ENCODE measurements at places on chromosomes 13 and 19.

DNA sequence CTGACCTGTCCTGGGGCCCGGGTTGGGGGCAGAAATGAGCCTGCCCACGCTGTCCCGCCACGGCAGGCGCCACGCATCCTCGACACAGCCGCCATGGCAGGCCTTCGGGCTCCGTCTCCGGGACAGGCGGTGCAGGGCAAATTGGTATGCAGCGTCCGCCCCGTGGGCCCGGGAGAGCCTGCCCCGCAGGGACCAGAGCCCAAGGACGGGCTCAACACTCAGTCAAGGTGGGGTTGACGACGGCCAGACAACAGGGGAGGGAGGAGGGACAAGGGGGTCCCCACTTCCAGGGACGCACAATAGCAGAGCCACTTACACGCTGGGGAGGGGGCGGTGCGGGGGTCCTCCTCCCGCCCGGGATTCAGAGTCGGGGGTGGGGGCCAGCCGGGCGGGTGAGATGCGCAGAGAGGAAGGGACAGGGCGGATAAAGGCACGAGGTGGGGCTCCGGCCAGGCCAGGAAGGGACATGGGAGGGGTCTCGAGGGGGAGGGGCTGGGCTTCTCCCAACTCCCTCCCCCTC is 1.2 kb downstream of the CTXN1 start:
- DNase-seq: no peak

GRCh38 chr13:114115191-114115671 is 17.2 kb downstream of the RASA3 start:
- DNase-seq: no peak

- DNase-seq: no peak
Observed at GRCh38 chr13:44768239-44768638, 192.1 kb upstream of the TSC22D1 start.

DNA sequence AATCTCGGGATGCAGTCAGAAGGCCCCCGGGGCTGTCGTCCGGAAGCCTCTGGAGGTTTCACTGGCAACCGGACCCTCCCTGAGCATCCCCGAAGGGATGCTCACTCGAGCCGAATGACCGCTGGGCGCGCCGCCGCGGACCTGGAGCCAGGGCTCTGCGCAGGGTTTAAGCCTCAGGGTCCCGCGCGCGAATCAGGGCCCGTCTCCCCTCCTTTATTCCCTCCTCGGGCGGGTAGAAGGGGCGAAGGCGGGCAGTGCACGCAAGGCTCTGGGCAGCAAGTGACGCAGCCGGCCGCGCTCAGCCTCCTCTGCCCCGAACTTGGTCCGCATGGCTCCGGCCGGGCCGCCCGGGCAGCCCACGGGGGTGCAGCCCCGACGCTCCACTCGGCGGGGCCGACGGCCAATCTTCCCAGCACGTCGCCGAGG is 572 bp downstream of the SHISA2 start:
- DNase-seq: no peak

DNA sequence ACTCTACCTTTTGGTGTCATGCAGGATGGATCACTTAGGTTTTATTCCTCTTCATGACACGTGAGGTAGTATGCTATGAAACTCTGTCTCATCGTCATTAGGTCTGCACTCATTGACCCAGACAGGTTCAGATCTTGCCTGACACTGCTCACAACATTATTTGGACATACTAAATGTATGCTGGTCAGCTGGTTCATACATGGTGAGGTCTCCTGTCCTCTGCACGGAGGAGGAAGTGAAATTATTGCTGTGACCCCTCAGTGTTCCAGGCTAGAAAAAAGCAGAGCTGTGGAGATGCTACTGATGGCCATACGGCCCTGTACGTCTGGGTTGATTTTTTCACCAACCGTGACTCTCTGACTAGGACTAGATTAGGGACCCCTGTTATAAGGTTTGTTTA is 35.8 kb downstream of the LATS2 start:
- no peak for DNase-seq

DNA sequence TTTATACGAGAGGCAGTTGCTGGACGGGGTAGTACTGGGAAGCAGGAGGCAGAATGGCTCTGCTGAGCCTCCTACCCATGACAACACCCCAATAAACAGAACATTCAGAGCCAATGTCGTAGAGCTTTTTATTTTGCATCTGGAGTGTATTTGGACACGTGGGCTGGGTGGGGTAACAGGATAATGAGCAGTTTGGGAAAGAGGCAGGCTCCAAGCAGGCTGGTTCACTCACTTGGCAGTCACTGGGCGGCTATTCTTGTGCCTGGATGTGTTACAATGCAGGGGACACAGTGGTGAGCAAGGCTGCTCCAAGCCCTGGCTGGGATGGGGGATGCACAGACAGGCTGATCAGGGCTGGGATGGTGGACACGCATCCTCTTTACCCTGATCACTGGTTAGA is 9.5 kb downstream of the ACTMAP start:
- DNase-seq: no peak

DNA sequence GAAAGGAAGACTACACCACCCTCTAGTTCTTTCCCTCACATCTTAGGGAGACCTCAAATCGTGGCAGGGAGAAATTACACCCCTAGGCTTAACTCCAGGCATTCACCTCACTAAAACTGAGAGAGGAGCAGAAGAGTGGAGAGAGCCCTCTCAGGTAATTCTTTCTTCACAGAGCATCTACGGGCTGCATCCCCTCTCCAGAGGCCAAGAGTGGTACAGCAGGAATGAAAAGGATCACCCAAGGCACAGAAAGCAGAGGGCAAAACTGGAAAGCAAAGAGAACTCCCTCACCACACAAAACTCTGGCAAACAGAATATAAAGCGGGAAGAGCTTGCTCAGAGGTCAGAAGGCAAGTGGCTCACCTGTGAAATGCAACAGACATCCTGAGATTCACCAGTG is 661.2 kb downstream of the TBC1D4 start:
- DNase-seq: no peak

- DNase-seq: no peak
Observed at GRCh38 chr19:12838886-12839756, 806 bp downstream of the MAST1 start.

GRCh38 chr13:48210178-48210577 is 22.8 kb upstream of the ITM2B start:
- peak; percentile 23 for DNase-seq

DNA sequence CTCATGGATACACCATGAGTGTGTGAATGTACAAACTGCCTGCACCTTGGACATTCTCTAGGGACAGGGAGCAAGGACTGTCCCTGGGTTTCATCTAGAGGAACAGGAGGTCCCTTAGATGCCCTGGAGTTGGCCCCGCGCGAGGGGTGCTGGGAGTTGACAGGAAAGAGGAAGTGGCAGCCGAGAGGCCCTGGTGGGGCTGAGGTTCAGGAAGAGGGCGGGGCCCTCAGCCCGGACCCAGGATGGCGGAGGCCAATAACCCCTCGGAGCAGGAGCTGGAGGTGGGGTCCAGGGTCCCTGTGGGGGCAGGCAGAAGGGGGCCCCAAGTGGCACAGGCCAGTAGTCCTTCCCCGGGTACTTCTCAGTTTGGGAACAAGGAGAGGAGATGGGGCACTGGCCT is 6.9 kb downstream of the PKN1 start:
- no peak for DNase-seq

- DNase-seq: no peak
Observed at GRCh38 chr19:29292153-29292552, 79.2 kb upstream of the UQCRFS1 start.

- no peak for DNase-seq
Observed at GRCh38 chr13:25167382-25168174, 4.5 kb downstream of the AMER2 start.

- no peak for DNase-seq
Observed at GRCh38 chr19:16113727-16114126, 2.0 kb downstream of the RAB8A start.

DNA sequence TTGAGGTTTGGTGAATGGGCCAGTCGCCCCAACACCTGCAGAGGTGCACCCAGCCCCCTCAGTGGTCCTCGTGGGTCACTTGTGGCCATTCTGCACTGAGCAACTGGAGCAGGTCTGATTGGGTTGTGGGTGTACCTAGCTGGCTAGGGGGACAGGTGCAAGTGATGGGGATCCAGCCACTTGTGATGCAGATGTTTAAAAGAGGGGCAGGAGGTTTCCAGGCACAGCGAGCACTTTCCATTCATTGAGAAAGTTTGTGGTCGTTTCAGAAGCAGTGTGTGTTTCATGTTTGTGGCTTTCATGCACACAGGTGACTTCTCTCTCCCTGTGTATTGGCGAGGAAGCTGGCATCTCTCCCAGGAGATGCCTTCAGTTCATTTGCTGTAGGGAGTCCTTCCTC is 34.7 kb downstream of the TSSK6 start:
- DNase-seq: no peak

DNA sequence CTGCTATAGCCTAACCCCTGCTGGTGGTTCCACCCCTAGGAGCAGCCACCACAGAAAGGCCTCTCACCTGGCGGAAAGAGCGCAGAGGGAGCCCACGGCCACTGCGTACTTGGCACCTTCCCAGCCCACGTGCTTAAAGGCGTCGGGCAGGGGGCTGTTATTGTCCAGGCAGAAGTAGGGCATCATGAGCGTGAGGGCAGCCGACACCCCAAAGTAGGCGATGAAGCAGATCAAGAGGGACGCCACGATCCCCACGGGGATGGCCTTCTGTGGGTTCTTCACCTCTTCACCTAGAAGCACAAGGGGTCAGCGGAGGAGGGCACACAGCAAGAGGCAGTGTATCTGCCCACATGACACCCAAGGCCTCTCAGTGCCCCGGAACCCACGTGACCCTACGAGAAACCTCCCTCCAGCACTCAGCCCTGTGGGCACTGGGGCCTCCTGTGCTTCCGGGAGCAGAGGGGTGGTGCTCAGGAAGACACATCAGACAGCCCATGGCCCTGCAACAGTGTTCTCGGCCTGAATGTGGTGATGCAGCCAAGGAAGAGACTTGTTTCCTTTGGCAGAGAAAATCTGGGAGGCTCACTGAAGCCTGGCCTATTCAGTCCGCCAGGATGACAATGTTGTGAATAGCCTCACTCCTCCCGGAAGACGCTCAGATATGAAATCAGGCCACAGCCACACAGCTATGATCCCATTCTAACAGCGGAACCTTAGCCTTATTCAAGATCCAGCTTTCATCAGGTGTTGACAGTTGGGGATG is 72.1 kb downstream of the SLC7A1 start:
- DNase-seq: no peak

GRCh38 chr13:21796066-21796465 is 125.2 kb downstream of the FGF9 start:
- no peak for DNase-seq

GRCh38 chr19:36182612-36183244 is 30.5 kb upstream of the COX7A1 start:
- peak; percentile 35 for DNase-seq

DNA sequence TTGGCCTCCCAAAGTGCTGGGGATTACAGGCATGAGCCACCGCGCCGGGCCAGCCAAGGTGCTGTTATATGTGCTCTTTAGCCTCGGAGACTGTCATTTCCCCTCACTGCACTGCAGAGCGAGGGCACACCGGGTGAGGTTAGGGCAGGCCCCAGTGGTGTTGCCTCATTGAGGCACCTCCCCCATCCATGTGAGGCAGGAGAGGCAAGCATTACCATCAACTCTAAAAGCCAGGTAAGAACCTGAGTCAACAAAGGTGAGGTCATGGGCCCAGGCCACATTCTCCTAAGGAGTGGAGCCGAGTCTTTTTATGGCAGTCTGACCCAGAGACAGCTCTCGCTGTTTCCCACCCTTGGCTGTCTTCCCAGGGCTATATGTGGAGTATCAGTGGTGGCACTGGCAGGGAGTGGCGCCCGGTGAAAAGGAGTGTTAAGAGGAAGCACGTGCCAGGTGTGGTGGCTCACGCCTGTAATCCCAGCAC is 10.9 kb downstream of the B3GNT8 start:
- no peak for DNase-seq

- DNase-seq: no peak
Observed at GRCh38 chr19:1116726-1117581, 13.2 kb downstream of the GPX4 start.

GRCh38 chr19:48094129-48094854 is 16.3 kb downstream of the PLA2G4C start:
- DNase-seq: no peak

GRCh38 chr13:111317571-111318345 is 2.7 kb upstream of the TEX29 start:
- DNase-seq: no peak

GRCh38 chr19:35759697-35760096 is 1.7 kb downstream of the PROSER3 start:
- DNase-seq: no peak

DNA sequence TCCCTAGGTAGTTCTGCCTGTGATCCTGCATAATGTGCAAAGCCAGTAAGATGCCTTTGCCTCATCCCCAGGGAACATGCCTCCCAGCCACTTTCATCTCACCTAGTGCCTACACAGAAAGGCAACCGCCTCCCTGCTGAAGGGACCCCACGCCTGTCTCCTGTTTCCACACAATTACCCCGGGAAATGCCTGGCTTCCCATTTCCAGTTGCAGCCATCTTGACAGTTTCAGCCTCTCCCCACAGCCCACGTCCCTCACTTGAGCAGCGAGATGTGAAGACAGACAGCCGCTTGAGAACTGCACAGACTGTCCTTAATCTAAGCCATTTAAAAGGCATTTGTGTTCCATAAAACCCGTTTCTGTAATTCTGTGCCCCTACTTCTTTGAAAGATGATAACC is 4.7 kb upstream of the UQCRFS1 start:
- no peak for DNase-seq

DNA sequence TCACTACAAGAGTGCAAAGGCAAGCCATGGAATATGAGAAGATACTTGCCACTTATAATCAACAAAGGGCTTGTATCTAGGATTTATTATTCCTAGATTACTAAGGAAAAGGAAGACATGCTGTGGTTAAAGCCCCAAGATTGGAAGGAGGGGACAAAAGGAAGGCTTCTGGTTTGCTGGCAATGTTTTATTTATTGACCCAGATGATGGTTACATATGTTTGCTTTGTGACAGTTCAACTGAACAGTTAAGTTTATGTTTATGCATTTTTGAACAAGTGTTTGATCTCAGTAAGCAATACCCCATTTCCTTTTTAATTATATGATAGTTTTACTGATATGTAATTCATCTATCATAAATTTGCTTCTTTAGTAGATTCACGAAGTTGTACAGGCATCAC is 40.3 kb downstream of the CDADC1 start:
- no peak for DNase-seq

GRCh38 chr13:107480130-107480529 is 735.2 kb downstream of the LIG4 start:
- no peak for DNase-seq

DNA sequence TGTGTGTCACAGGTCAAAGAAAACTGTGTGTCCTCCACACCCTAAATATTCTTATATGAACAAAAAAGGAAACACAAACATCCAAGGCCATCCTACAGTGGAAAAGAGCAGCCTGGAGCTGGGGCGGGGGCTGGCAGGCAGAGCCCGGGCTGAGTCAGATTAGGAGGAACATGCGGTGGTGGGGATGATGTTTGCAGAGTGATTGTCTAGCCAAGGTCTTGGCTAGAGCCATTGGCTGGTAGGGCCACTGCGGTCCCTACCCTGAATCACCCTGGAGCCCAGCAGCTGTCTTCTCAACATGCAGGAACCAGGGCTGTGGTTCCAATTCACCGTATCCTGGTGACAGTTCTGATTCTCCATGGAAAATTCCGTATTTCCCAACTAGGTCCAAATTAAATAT is 439.5 kb downstream of the FGF9 start:
- DNase-seq: no peak

- DNase-seq: no peak
Observed at GRCh38 chr13:100208626-100209025, 119.7 kb downstream of the PCCA start.
